Activated T-cell treated with anti-CD3 and anti-CD28 coated beads, Interleukin-2, amount 50 U/mL, for 4 hours (primary cell): ENCODE measurements at places on chromosomes 12 and 14.

GRCh38 chr12:88418856-88419497, 161.3 kb downstream of the KITLG start:
- DNase-seq: no peak

GRCh38 chr14:51129130-51129529, 34.2 kb upstream of the TRIM9 start:
- no peak for DNase-seq

DNA sequence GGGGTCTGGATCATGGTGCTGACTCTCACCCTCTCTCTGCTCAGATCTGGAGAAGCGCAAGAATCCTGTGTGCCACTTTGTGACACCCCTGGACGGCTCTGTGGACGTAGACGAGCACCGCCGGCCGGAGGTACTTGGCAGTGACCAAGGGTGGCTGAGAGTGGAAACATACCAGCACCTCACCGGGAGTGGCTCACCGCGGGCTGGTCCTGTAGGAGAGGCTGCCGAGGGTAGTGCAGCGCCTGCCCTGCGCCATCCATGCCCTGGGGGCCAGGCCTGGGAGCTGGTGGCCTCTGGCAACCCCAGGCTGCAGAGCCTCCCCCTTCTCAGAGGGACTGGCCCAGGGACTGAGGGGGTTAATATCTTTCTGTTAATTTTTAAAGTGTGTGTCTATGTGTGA, 46.2 kb downstream of the IL31 start:
- DNase-seq: no peak

DNA sequence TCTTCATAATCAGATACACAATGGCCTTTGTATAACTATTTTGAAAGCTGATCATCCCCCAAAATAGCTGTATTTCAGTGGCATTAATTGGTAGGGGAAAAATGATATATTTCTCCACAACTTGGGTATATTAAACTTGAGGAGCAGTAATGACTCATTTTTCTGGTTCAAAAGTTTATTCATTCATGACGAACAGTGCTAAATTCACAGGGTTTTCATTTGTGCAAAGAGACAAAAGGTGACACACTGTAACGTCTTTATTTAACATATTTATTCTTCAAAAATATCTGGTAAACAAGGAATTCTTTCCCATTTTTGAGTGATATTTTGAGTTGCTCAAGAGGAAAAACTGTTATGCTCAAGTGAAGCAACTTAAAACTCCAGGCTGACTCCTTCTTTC, 415.5 kb upstream of the SOX5 start:
- DNase-seq: no peak

DNA sequence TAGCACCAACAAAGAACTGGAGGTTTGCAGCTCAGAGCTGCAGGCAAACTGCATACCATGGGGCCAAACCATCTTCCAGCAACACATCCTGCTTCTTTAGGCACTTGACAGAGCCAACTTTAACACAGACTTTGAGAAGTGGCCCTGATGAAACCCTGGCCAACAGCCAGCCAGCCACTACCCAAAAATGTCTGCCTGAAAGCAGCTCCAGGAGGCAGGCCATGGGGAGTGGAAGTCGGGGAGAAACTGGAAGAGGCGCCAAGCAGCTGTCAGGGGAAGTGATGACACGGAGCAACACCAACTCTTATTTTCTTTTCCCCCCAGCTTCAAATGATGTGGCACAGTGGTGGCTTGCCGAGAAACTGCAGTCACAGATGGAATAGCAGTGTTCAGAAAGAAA, 110.9 kb upstream of the PLXNC1 start:
- no peak for DNase-seq

GRCh38 chr12:57367121-57367520, 63.7 kb downstream of the R3HDM2 start:
- DNase-seq: no peak

DNA sequence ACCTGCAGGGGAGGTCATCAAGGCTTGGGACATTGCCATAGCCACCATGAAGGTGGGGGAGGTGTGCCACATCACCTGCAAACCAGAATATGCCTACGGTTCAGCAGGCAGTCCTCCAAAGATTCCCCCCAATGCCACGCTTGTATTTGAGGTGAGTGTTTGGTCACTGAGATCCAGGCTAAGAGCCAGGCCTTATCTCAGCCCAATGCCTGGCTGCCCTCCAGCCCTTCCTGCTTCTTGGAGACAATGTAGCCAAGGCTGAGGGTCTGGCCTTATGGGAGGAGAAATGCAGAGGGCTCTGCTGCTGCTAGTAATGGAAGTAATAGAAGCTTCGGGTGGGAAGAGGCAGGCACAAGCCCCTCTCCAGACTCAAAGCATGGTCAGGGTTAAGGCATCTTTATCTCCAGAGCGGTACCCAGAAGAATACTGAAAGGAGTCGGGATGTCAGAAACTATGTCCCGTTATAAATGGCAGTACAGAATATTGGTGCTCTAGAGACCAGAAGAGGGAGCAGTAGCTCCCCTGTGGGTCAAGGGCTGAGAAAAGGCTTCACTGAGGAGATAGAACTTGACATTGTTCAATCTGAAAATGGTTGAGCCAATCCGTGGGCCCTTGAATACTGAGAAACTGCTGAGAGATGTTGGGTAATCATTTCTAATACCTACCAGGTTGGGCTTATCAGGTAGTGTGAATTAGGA, 3.1 kb downstream of the FKBP4 start:
- DNase-seq: no peak

DNA sequence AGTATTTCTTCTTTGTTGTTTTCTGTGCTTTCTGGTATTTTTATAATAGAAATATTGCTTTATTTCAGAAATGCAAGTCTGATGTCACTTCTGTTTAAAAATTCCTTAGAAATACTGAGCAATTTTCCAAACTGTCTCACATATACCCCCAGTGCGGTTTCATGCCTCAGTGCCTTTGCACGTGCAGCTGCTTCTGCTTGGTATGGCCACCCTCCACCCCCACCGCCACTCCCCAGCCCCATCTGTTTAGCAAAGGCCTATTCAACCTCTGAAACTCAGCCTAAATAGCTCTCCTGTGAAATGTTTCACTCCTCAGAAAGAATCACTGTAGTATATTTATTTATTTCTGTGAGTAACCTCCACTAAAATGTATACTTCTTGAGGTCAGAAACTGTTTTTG, 52.3 kb downstream of the PPM1H start:
- DNase-seq: no peak

GRCh38 chr12:26406391-26406790, 211.0 kb downstream of the SSPN start:
- DNase-seq: no peak

GRCh38 chr12:122841544-122842321, 6.5 kb downstream of the HIP1R start:
- no peak for DNase-seq

GRCh38 chr12:87082756-87083155, 826.6 kb upstream of the MGAT4C start:
- no peak for DNase-seq

DNA sequence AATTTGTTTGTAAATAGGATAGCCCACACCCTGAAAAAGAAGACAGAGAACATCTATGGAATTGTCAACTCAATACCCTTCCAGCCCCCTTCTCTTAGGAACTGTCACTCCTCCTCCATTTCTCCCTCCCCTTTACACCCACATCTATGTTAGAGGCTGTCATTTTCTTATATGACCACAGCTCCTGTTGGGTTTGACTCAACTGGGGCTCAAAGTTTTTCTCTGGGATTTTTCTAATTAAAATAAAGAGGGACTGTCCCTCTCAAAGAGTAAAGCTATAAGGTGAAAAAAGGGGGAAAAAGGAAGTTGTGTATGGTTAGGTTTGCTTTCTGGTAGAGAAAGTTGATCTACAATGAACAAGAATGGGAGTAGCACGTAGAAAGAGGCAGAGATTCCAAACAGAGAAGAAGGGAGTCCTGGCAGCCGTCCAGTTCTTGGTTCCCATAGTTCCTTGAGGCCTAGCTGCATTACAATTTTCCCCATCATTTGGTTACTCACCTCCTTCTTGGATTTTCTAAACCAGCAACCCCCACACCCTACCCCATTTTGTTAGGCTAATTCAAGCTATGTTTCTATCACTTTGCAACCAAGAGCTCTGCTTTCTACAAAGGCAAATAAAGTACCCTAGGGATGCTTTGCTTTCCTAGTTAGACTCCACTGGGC, 44.3 kb upstream of the STK38L start:
- DNase-seq: no peak

DNA sequence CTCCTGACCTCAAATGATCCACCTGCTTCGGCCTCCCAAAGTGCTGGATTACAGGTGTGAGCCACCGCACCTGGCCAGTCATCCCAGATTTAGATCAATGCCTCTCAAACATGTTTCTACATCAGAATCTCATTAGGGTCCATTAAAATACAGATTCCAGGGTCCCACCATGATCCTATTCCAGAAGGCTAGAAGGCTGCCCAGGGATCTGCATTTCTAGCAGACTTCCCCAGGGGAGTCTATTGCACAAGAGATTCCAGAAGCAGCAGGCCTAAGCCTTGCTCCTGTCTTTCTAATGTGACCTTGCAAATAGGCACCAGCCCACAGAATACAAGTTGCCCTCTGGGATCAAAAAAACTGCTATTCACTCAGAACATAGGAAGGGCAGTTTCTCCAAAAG, 81.5 kb downstream of the SCARB1 start:
- no peak for DNase-seq

DNA sequence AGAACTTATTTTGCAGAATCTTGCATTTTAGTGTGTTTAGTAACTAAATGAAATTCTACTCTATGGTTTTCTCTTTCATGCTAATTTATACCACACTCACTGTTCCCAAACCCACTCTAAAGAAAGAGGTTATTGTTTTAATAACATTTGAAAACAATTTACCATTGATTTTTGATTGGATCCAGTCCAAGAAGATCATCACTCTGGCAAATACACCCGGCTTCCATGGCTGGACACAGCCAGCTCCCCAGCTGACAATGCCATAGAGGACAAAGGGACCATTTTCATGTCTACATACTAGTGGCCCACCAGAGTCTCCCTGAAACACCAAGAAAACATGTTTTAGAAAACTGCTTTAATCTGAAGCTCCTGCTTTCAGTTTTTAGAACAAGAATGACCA, 42.4 kb downstream of the OVCH1 start:
- no peak for DNase-seq

- no peak for DNase-seq
Measured at GRCh38 chr14:102321456-102322422, 2.2 kb downstream of the ZNF839 start.

DNA sequence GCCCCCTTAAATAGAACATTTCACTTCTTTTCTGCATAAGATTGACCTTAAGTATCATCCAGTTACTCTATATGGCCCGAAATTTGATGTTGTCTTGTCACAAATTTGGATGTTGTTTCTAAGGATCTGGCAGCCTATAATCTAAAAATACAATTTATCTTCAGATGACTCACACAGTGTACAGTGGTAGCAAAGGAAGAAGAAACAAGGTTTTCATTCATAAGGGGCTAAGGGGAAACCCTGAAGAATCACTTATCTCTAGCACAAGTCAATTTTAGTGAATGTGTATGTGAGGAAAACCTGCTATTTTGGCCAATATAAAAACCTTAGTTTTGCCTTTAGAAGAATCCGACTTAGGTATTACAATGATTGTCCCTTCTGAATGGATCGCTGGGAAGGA, 606.3 kb upstream of the LRFN5 start:
- DNase-seq: no peak

GRCh38 chr12:57563358-57563757, 13.5 kb downstream of the KIF5A start:
- no peak for DNase-seq

DNA sequence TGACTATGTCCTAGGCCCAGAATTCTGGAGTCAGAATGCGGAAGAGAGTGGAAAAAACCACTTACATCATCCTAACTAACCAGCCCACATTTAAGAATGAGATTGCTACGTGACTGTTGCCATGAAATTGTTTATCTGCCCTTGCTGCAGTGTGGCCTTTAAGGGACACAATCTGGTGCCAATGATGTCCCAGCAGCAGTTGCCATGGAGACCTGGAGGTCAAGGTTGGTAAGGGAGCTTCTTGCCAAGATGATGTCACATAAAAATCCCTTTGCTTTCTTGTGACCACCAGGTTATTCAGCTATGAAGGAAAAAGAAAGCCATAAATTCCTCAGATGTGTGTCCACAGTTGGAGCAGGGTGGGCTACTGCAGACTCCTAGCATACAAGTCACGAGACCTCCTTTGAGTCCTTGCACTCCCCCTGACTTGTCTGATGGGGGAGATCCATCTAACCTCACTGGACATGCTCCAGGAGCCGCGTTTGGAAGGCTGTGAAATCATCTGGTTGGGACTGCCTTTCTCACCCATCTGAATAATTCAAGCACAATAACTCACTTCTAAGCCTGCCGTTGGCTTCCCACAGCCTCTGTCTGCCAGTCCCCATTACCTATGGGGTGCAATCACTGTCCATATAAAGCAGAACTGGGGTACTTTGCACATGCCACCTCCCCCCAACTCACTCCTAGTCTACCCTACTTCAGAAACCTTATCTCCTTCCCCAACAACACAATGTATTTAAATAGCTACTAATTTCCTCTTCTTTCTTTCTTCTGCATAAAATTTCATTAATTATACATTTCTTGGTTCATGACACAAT, 165.6 kb downstream of the ZFP36L1 start:
- DNase-seq: no peak

DNA sequence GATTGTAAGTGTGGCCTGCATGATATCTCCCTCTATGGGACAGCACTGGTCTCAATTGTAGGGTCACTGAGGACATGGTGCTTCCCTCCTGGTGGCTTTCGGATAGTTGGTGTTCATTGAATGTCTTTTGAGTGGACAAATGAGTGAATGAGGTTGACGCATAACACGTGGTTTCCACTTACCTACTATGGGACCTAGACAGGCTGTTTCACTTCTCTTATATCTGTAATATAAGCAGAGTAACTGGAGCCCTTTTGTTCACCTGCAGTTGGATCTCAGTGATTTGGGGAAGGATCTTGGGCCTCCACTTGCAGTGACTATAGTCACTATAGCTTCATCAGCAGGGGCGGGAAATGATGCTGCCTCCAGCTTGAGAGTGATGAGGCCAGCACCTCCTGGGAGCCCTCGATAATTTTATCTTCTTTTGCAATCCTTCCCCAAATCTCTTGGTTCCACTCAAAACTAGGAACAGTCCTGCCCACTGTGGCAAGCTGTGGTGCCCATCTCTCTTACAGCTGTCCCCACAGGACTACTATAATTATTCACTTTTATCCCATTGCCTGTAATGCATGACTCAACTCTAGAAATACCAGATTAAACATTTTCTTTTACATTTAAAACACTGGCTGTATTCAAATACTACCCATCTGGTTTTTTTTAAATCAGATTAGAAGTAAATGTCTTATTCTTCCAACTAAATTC, 242.9 kb downstream of the CHST11 start:
- no peak for DNase-seq

GRCh38 chr12:25372969-25373817, 122.5 kb upstream of the KRAS start:
- no peak for DNase-seq

- no peak for DNase-seq
Measured at GRCh38 chr12:109069307-109070271, 17.2 kb downstream of the USP30 start.

DNA sequence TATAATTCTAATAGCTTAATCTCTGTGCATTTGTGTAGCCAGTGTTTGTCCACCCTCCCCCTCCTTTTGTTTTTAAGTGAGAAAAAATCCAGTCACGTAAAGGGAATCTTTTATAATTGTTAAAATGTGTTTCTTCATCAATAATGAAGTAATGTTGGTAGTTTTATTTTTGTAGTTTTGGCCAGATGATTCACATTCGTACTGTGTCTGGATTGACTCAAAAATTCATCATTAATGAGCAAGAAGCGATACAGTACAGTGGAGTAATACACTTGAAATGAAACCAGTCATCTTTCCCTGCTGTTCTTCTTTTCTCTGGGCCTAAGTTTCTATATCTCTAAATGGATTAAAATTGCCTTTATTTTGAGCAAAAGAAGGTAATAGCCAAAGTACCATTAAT, 86.5 kb downstream of the SRGAP1 start:
- DNase-seq: no peak
